ENCODE measurements at places on chromosomes 16 and 17.
A peak's percentile ranks its signal among the peaks of the same experiment; 100 is the strongest.

- H3K27ac ChIP-seq: no peak overlapping the region
- no peaks in the 10 kb centered on the region for H3K36me3 ChIP-seq
- DNase-seq: no peak
- no peaks in the 10 kb centered on the region for H3K27me3 ChIP-seq
- H3K4me1 ChIP-seq: peaks cover 2% of the 10 kb centered on the region
- H3K4me3 ChIP-seq: peak overlapping the region; percentile 86
Measured at GRCh38 chr17:39057701-39058206, 90.6 kb upstream of the FBXO47 start.

DNA sequence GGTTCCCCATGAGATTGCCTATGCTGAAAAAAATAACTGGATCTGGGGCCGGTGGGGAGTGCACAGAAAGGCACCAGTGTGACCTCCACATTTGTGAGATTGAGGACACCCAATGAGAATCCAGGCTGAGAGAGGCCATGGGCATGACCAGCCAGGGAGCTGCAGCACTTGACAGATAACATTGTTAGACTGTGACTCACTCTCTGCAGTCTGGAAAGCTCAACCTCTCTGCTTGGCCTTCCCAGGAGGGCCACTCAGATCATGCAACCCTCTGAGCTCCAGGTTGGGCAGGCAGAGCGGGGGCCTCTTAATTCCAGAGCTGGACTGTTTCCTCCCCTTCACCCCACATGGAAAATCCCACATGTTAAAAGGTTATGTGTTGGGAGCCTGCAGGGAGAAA, 30.1 kb downstream of the FZD2 start:
- no peak overlapping the region for H3K4me3 ChIP-seq
- H3K27ac ChIP-seq: no peak overlapping the region
- H3K4me1 ChIP-seq: no peaks in the 10 kb centered on the region
- DNase-seq: no peak
- H3K27me3 ChIP-seq: no peaks in the 10 kb centered on the region

DNA sequence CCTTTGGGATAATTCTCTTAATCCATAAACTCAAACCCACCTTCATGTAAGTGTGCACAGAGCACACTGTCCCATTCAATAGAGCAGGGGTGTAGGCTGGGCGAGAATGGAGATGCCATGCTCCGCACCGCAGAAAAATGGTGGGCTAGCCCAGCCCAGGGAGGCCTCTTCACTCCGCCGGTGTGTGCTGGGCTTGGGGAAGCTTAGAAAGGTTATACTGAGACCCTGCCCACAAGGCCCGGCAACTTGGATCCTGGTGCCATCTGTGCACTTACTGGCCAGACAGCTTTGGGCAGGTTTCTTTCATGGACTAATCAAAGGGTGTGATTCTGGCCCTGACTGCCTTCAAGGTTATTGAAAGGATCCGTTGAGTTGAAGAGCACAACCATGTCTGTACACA, 3.7 kb upstream of the STAT5A start:
- no peaks in the 10 kb centered on the region for H3K27me3 ChIP-seq
- no peak overlapping the region for H3K27ac ChIP-seq
- no peaks in the 10 kb centered on the region for H3K36me3 ChIP-seq
- peaks cover 17% of the 10 kb centered on the region for H3K4me1 ChIP-seq

DNA sequence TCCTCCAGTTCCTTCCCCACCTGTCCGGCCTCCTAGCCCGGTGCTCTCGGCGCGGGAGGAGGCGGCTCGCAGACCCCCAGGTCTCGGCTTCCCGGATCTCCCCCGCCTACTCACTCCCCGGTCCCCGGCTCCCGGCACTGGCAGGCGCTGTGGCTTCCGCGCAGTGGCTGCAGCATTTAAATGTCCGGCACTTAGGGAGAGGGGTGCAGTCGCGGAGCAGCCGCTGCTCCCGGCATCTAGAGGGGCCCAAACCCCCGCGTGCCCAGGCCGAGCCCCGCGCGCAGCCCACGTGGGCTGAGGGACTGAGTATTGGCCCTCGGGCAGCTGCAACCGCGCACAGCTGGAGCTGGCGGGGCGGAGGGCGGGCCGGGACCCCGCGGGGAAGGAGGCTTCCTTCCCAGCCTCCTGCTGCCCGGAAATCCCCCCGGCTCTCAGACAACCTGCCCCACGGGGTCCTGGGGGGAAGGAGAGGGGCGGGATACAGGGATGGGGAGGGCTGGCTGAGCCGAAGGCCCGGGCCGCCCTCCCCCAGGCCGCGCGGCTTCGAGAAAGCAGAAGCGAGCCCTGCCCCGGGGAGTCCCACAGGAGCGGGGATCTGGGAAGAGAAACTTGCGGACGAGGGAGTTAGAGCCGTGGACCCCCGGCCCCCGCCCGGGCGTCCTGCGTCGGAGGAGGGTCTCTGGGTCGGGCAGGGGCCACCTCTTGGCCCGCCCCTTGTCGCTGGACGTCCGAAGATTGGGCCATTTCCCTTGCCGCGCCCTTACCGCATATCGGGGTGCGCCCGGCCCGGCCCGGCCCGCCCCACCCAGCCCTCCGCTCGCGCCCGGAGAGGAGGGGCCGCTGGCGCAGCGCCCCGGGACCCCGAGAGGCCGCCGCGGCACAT, at the start of gene MMP25:
TSS of gene MMP25 (plus strand) at position 804 of the 883 bp plus-strand sequence. CDS start 357 bp downstream, outside the sequence.
- H3K4me3 ChIP-seq: peak within 1 kb of the TSS; percentile 78
- H3K4me1 ChIP-seq: peaks cover 36% of the 10 kb centered on the region
- H3K27ac ChIP-seq: no peak within 1 kb of the TSS
- H3K36me3 ChIP-seq: no peaks in the 10 kb centered on the region
